ENCODE measurements at places on chromosomes 2 and 18. TPM values are rescaled to one million over a fixed set of nuclear protein-coding genes. Genes with fewer than 3 reads are reported as not detected.

FOXD4L1 gene
- not detected for total RNA-seq

NEU4 gene
- total RNA-seq, result not detected

SCYGR4 gene
- total RNA-seq, result not detected

GRCh38 chr18:54967786-54968185, 8.5 kb upstream of the CCDC68 start:
- DNase-seq, result no peak

- no peak for DNase-seq
Observed at GRCh38 chr2:113220970-113221708, 47.4 kb downstream of the PSD4 start.

All from stomach (tissue), 19 donors.